EH (cell line): ENCODE measurements at places on chromosomes 3 and 15.

GRCh38 chr3:45607790-45608189, 13.2 kb downstream of the LIMD1 start:
- DNase-seq = peak; percentile 86

DNA sequence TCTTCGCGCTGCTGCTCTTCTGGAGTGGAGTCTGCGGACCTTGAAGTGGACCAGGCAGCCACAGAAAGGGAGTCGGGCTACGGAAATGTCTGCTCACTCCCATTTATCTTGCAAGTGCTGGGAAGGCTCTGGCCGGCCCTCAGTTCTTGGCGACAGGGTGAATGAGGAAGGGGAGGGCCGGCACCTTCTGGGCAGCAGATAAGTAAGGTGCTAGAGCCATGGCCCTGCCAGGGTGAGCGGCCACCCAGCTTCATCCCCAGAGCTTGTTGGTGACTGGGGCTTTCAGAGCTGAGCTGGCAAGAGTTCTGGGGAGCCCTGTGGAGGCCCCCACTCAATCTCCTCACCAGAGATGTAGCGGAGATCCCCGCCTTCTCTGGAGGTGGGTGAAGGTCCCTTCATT, 103.5 kb downstream of the ASB7 start:
- no peak for DNase-seq

GRCh38 chr15:72936691-72937679, 115.3 kb upstream of the NEO1 start:
- DNase-seq = no peak

GRCh38 chr3:110955301-110955880, 116.2 kb upstream of the NECTIN3 start:
- DNase-seq = peak; percentile 79

DNA sequence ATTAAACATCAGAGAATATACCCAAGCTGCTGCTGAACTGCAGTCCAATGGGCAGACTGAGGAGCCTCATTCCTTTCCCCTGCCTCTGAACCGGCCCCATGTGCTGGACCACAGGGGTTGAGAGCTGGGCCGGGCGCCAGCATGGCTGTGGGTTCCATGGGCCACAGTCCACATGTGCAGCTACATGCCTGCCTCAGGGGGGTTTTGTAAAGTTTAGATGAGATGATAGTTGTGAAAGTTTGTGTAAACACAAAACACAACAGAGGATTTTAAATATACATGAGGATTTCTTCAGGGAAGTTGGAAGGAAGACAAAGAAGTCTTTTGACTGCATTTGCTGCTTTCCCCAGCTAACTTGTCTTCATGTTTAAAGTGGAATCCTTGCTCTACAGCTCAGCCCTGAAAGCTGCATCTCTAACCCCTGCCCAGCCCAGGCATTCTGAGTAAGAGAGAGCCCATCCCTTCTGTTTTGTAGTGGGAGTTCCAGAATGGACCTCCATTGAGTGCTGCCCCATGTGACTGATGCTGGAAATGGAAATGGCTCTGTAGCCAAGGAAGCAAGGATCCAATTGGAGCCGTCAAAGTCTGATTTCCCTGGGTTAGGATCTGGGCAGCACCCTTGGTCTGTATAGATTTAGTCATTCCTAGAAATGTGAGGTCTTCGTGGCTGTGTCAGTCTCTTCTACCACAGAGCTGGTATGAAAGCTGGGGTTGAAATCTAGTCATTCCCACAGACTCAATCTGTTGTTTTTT, 17.5 kb downstream of the SLC12A8 start:
- DNase-seq = peak; percentile 89

GRCh38 chr3:127787571-127788365, 34.5 kb downstream of the MGLL start:
- no peak for DNase-seq

DNA sequence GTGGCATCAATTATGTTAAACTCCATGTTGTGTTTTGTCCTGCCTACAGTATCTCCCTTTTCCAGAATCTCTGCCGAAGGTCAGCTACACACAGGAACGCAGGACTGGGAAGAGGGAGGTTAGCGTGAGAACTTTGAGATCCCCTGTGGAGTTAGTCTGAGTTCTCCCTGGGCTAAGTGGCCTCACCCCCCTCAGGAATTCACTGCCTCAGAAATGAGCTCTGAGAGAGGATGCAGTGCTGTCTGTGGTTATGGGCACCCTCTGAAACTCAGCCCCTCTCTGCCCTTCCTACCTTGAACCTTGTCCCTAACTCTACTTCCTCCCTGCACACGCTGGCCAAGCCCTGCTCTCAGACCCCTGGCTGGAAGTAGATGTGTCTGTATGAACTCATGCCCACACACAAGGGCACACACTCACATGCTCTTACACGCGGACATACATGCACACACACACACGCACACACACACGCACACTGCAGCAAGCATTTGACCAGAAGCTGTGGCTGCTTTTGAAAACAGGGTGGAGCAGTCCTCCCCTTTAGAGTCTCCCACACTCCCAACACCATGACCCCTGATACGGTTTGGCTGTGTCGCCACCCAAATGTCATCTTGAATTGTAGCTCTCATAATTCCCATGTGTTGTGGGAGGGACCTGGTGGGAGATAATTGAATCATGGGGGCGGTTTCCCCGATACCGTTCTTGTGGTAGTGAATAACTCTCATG, 5.3 kb upstream of the VIPR1 start:
- peak; percentile 94 for DNase-seq

- no peak for DNase-seq
Observed at GRCh38 chr3:183313764-183314163, 60.7 kb downstream of the B3GNT5 start.

DNA sequence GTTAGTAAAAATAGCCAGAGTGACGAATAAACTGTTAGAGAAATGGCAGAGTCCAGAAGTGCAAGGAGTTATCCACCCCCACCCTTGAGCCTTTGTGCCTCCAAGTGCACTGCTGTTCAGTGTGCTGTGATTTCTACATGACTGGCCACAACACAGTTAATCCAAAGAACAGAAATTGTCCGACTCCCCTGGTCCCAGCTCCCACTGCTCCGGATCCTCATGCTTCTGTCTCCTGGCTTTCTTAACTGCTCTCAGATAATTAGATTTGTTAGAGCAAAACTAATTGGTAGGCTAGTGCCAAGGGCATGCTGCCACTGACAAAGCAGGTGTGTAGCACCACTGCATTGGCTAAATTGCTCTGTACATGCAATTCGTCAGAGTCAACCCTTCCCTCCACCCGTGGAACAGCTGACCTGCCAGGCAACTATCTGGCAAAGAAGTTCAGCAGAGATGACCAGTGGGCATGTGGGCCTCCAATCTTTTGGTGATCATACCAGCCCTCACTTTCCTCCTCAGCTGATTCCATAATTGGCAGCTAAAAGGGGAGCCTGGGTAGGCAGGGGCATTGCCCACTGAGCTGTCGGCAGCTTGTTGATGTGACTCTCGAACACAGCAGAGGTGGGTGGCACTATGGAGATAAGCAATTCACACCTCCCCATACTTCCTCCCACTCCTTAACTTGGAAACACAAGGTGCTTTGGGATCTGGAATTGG, 18.9 kb upstream of the ACAP2 start:
- DNase-seq = no peak

DNA sequence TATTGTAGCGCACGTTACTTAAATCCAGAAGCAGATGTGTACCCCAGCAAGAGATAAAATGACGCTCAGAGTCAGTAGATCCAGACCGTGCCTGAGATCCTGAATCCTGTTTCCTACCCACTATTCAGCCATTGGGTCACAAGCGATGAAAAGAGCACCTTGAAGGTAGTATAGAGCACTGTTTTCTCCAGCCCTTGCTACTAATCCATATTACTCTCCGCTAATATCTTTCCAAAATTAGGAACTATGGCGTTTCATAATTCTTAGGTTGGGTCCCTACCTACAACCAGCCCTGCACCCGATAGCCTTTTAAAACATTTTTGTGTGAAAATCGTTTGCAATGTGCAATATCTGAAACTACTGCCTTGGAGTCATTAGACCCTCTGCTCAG, 596 bp downstream of the BTD start:
- DNase-seq = no peak

DNA sequence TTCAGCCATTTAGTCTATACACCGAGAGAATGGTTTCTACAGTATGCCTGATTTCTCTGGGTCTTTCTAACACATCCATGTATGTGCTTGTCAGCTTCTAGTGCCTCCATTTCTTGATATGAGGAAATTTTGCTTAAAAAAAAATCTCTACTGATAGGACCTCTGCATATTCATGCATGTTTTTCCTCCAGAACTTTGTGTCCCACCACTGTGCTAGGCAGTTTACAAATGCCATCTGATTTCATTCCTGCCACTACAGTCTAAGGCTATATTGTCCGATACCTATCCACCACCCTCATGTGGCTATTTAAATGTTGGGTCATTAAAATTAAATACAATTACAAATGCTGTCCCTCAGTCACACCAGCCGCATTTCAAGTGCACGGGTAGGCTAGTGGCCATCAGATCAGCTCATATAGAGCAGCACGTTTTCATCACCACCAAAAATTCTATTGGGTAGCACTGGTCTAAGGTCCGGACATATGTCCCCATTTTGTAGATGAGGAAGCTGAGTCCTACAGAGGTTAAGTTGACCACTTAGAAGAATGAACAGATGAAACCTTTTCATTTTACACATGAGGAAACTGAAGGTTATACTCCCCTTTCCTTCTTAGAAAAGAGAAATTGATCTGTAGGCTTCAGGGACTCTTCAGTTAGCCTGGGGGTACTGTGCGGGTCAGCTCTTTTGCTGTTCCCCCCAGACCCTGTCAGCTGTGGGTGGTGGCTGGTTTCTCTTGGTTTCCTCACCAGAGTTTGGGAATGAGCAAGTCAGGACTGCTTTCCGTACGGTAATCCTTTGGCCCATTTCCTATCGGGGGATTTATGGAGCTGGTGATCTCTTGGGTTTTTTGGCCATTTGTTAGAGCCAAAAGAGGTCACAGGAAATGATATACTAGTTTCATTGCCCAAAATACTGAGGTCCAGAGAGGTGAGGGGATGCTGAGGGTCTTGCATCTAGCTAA, 56.5 kb downstream of the SMAD3 start:
- DNase-seq = no peak

DNA sequence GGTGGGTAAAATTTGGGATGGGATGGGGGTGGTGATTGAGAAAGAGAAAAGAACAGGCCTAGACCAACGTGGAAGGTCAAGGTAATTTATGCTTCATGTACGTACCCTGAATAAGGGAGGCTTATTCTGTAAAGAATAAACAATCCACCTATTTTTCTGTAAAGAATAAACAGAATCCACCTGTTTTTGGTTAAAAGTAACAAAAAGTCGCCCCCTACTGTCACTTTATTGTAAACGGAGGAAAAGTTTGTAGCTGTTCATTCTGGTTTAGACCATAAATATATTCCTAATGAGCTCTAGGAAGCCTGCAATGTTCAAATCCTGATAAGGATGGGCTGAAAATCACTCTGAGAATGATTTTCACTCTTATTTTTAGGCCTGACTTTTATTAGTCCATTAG, 23.5 kb upstream of the SQOR start:
- DNase-seq = peak; percentile 29

GRCh38 chr3:165820671-165821123, 16.5 kb downstream of the BCHE start:
- no peak for DNase-seq

DNA sequence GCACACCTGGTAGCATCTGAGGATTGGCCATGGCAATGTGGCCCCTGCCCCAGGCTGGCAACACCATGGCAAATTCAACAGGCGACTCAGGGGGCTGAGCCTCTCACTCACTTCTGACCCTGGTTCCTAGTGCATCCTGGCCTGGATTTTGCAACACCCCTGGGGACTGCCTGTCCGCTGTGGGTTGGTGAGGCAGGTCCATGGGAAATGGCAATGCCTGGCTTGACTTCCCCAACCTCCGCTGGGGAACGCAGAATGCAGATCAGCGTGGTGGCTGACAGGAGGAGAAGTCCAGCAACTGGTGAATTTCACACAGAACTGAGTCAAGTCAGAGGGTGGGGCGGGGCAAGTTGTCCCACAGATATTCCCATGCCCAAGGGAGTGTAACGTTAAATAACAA, 3.9 kb upstream of the PSTPIP1 start:
- no peak for DNase-seq

DNA sequence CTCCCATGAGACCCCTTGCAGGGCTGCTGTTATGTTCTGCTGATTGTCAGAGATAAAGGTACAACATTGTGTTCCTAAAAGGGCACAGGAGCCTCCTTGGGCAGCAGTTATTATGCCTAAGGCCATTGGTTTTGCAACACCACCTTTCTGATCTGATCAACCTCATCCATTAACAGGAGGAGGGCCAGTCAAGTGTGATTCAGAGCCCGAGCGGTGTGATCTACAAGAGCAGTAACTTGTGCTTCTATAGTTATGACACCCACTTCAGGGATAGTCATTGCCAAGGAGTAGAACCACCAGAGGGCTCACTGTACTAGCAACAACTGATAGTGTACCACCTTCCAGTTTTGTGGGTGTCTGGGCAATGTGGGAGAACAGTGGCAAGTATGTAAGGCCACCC, 1457.9 kb upstream of the CADM2 start:
- no peak for DNase-seq

- peak; percentile 25 for DNase-seq
Observed at GRCh38 chr3:127320529-127321121, 32.8 kb upstream of the PRR20G start.

DNA sequence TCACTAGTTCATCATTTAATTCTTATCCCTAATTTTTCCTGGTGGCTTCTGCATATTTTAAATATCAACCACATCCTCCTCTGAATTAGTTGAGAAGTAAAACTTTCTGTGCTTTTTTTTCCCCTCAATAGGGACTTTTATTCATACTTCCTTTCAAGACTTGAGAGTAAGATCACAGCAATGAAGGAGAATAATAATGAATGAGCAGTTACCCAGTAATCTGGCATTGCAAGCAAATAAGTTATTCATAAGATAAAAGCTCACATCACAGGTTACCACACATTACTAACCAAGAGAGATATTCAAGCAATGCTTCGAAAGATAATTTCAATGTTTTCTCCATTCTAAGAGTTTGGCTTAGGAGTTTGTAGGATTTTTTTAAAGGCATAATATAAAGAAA, 50.3 kb downstream of the BTLA start:
- no peak for DNase-seq

DNA sequence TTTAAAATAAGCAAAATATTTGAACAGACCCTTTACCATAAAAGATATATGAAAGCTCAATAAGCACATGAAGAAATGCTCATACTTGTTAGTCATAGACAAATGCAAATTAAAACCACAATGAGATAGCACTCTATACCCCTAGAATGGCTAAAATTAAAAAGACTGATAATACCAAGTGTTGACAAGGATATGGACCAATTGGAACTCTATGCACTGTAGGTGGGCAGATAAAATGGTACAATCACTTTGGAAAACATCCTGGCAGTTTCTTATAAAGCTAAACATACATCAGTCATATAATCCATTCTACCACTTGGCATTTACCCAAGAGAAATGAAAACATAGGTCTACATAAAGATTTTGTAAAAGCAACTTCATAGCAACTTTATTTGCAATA, 293.0 kb upstream of the TLE3 start:
- no peak for DNase-seq

GRCh38 chr3:23633261-23633960, 172.3 kb upstream of the UBE2E1 start:
- DNase-seq = no peak

DNA sequence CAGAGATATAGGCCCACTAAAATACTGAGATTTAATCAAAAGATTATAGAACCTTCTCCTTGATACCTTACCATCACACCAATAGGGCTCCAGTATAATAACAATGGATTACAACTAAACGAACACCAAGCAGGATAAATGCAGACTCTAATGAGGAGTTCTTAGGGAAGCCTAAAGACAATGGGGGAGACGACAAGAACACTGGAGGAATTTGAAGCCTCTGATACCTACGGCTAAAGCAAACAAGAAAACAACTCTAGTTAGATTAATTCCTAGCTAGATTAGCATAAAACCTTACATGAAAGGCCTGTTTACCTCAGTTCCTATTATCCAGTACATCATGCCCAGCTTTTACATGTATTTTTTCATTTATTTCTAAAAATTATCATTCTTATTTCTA, 35.1 kb downstream of the NGLY1 start:
- no peak for DNase-seq
